ENCODE measurements at places on chromosomes 2 and 18. TPM values are rescaled to one million over a fixed set of nuclear protein-coding genes. Genes with fewer than 3 reads are reported as not detected.

The SH3YL1 gene
- 19.0 TPM for total RNA-seq

DNA sequence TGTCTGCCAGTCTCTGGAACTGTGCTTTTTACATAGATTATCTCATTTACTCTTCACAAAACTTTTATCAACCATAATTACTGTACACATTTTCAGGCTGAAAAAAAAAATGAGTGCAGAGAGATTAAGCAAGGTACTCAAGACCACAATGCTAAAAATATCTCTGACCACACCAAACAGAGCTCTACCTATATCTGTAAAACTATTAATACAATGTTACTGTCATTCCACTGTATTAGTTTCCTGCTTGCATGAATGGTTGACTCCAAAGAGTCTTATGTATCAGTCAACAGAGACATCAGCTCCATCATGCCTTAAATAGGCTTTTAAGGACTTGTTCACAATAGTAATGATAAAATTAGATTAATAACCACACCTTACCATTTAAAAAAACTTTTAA, 134.7 kb upstream of the CCDC150 start:
- DNase-seq = no peak
- H3K4me3 ChIP-seq = no peak overlapping the region
- H3K4me1 ChIP-seq = no peaks in the 10 kb centered on the region
- no peaks in the 10 kb centered on the region for H3K36me3 ChIP-seq

GRCh38 chr18:10057894-10058791, 144.3 kb downstream of the VAPA start:
- peak overlapping the region; percentile 96 for H3K27ac ChIP-seq
- peaks cover 45% of the 10 kb centered on the region for H3K4me1 ChIP-seq
- H3K27me3 ChIP-seq = no peaks in the 10 kb centered on the region
- no peaks in the 10 kb centered on the region for H3K36me3 ChIP-seq
- peak; percentile 70 for DNase-seq
- H3K4me3 ChIP-seq = no peak overlapping the region

The MTA3 gene
- total RNA-seq = 23.0 TPM

DNA sequence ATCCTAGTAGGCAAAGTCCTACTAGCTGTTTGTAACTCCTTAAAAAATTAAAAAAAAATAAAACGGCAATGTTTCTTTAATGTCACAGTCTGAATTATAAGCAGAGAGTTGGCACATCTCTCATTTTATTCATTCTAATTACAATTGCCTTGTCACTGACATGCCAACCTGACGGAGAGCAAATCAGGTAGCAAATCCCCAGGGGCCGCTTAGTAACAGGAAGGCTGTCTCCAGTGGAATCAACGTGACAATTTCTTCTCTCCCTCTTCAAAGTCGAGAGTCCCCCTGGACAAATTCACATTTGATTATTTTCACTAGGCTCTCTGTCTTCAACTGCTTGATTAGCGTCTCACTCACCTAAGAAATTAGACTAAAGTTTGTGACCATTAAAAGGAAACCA, 1598.9 kb upstream of the PIK3C3 start:
- H3K27ac ChIP-seq = no peak overlapping the region
- no peak for DNase-seq
- H3K4me3 ChIP-seq = no peak overlapping the region

DNA sequence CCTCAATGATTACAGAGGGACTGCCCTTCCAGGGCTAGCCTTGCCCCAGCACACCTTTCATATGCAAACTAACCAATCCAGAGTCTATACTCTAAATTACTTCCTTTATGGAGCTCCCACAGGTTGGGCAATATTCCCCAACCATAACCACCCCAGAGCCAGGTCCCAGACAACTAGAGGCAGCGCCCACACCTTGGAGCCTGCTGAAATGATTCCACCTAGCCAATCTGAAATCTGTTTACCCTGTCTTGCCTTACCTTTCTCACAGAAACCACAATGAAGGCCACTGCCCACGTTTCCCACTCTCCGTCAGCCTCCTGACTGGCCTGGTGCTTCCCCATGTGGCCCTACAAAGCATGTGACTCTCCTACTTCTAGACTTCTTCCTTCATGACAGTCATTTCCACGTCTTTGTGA, 62.0 kb downstream of the REEP1 start:
- no peaks in the 10 kb centered on the region for H3K36me3 ChIP-seq
- H3K4me1 ChIP-seq = peaks cover 9% of the 10 kb centered on the region
- no peak overlapping the region for H3K27ac ChIP-seq
- peaks cover 7% of the 10 kb centered on the region for H3K27me3 ChIP-seq
- H3K4me3 ChIP-seq = no peak overlapping the region

GRCh38 chr18:8899000-8899399, 193.6 kb downstream of the MTCL1 start:
- H3K27ac ChIP-seq = no peak overlapping the region
- no peak for DNase-seq
- H3K27me3 ChIP-seq = no peaks in the 10 kb centered on the region
- H3K36me3 ChIP-seq = no peaks in the 10 kb centered on the region
- no peak overlapping the region for H3K4me3 ChIP-seq

The RAD51AP2 gene
- total RNA-seq = not detected

The TRIM43 gene
- total RNA-seq = not detected

DNA sequence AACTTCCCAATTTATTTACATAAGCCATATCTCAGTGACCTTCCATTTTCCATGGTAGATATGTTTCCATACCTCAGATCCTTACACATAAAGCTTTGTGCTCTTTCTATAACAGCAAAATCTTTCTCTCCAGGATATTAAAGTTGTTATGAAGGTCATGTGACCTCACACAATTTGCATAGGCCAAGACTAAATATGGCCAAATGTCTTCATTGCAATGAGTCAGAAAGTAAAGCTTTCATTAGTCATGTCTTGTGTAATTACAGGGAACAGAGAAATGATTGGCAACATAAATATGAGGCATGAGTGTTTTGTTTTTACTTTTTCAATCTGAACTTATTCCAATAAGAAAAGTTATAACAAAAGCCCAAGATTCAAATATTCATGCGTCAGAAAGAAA, 243.5 kb downstream of the ASXL3 start:
- H3K4me3 ChIP-seq = no peak overlapping the region
- no peak for DNase-seq
- H3K27ac ChIP-seq = no peak overlapping the region
- H3K36me3 ChIP-seq = no peaks in the 10 kb centered on the region

The RESP18 gene
- total RNA-seq = not detected
